ENCODE measurements at places on chromosomes 7 and 10.

- DNase-seq, result no peak
Measured at GRCh38 chr10:97858001-97858439, 8.4 kb downstream of the GOLGA7B start.

GRCh38 chr7:88184848-88185304, 35.0 kb downstream of the SRI start:
- no peak for DNase-seq

DNA sequence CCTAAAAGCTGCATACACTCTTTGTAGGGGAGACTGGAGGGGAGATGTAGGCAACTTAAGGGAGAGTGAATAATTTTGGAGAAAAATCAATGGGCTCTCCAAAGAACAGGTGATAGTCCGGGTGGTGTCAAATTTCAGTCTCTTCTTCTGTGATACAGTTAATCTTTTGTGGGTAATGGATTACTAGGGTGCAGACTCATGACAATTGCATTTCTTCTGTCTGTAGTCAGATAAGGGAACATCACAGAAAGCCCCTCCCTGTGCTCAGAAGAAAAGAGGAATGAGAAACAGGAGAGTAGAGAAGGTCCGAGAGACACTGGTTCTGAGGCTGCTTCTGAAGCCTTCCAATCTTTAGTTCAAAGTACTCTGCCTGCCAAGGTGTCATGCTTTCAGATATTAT, 1140.7 kb upstream of the LRRN3 start:
- DNase-seq, result no peak

- no peak for DNase-seq
Measured at GRCh38 chr10:10332786-10333185, 684.9 kb upstream of the CELF2 start.

- no peak for DNase-seq
Measured at GRCh38 chr10:48238826-48239520, 35.5 kb downstream of the FRMPD2 start.

DNA sequence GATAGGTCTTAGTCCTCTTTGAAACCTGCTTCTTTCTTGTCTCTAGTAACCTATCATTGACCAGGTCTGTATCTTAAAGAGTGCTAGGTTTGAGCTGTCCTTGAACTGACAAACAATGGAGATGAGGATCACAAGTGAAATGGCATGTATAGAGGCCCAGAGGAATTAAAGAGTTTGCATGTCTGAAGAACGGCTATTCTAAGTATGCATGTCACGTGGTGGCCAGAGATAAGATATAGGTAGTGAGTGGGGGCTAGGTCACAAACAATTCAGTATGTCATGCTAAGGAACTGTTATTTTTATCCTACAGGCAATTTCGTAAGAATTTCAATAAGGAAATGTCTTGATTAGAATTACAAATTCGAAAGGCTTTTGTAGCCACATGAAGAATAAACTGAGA, 95.3 kb downstream of the SUGCT start:
- DNase-seq, result no peak

DNA sequence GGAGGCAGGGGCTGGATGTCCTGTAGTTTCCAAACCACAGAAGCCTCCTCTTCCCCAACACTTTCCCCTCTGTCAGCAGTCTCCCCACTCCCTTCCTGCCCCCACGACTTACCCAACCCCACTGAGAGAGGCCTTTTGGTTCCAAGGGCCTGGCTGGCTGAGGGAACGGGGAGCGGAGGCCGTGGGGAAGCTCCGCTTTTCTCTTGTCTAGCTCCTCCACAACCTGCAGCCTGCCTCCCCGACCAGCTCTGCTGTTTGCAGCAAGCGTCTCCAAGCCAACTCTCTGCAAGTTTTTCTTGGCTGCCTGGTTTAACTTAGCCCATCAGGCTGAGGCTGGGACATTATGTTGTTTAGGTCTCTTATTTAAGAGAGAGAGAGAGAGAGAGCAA, 126.8 kb downstream of the NEURL1 start:
- DNase-seq, result no peak
